ENCODE measurements at places on chromosomes 2 and 18.
A peak's percentile ranks its signal among the peaks of the same experiment; 100 is the strongest.

DNA sequence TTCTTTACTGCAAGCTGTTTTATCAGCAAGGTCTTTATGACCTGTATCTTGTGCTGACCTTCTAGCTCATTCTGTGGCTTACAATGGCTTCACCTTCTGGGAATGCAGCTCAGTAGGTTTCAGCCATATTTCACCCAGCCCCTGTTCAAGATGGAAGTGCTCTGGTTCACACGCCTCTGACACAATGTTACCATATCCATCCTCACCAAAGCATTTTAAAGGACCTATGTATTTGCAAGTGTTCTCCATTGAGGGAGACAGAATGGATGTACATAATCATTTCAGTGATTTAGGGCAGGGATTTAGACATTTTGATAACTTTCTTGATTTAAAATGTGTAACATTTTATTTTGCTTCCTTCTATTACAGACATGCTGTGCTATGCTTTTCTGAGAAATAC is 182.3 kb upstream of the FN1 start:
- DNase-seq, result no peak

GRCh38 chr2:218169757-218170546 is 3.2 kb upstream of the CXCR1 start:
- no peak for DNase-seq

DNA sequence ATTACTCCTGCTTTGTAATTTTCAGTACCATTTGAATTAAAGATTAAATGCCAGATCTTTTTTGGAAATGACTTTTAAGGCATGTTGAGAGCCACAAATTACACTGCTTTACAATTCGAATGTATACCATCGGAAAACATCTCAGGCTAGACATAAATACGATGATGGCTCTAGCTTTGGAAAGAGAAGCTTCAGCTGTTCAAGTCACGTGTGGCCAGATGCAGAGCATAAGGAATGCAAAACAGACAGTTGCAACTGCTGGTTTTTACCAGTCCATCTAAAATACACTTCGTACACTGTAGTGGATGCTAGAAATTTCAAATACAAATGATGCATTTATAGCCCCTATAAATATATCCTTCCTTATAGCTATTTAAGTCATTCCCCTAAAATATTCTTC is 8.0 kb downstream of the ZNF516 start:
- DNase-seq, result peak; percentile 26

- no peak for DNase-seq
These were observed 276.0 kb downstream of the MTX2 start for GRCh38 chr2:176544991-176545956.

DNA sequence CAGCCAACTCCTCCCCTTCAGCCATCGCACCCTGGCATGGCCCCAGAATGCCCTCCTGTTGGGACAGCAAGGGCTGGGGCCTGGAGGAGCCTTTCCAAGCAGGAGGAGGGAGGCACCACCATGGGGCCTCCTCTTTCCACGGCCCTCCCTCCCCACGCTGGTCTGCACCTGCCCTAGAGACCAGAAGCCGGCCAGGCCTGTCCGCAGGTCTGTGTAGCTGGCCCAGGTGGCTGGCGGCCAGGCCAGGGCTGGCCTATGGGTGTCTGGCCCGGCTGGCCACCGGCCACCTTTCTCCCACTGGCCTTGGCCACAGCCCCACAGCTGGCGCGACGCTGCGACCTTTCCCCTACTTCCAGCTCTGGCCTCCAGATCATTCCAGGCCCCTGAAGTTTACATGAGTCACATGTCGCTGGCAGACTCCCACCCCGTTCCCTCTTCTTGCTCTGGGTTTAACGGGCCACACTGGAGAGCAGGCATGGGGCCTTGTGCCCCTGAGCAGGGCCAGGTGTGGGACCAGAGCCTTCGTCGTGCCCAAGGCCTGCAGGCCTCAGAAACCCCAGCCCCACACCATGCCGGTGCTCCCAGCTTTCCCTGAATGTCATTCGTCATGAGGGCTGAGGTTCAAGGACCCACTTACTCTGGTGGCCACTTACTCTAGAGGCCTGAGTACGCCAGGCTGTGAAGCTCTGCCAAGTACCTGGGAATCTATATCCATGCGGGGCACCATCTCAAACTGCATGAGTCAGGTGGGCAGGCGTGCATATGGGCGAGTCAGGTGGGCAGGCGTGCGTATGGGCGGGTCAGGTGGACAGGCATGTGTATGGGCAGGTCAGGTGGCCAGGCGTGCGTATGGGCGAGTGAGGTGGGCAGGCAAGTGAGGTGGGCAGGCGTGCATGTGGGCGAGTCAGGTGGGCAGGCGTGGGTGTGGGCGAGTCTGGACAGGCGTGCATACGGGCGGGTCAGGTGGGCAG is 33.3 kb upstream of the KLF11 start:
- no peak for DNase-seq

DNA sequence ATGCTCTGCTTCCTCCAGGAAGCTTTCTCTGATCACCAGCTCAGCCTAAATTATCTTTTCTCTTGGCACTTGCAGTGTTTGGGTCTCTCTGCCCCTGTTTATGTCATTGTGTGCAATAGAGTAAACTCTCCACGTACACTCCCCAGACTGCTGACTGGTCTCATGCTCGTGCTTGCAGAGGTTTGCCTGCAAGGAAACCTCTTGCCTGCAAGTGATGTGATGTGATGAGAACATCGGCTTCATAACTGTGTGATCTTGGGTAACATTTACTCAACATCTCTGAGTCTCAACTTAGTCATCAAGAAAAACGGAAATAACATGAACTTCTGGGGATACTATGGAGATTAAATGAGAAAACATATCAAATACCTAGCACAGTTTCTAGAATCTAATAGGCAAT is 92.3 kb downstream of the BIN1 start:
- DNase-seq, result no peak

GRCh38 chr2:189624648-189625355 is 36.5 kb upstream of the ASNSD1 start:
- no peak for DNase-seq

DNA sequence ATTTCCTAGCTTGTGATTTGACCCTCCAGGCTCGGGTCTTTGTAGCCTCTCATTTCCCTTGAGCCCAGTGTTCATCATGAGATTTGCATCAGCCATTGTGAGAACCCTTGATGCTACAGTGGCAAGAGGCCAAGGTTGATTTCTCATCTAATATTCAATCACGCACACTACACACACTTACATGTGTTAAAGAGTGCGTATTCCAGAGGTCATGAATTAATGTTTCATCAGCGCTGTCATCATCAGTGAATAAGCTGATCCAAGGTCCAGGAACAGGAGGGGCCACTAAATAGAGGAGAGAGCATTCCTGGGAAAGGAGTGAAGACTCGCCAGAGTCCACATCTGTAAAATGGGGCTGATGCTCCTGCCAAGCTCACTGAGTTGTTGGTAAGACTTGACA is 276.1 kb upstream of the SIX2 start:
- no peak for DNase-seq

All from GM12865 (cell line).